ENCODE measurements at places on chromosomes 5 and 9.

DNA sequence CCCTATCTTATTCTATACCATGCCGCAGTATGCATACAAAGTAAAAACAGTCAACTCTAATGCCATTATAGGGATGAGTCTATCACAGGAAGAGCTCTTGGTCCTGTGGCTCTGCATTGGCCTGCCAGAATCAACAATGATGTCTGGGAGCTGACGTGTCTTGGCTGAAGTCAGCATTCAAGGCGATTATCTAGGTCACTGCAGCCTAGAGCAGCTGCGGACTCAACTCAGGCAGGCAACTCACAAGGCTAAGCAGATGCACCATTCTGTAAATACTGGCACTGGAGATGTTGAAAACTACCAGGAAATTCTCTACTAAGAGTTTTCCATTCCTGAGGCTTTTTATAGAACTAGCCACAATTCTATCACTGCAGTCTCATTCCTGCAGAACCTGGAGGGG lies 13.3 kb downstream of the SPATA9 start:
- peak; percentile 87 for DNase-seq

DNA sequence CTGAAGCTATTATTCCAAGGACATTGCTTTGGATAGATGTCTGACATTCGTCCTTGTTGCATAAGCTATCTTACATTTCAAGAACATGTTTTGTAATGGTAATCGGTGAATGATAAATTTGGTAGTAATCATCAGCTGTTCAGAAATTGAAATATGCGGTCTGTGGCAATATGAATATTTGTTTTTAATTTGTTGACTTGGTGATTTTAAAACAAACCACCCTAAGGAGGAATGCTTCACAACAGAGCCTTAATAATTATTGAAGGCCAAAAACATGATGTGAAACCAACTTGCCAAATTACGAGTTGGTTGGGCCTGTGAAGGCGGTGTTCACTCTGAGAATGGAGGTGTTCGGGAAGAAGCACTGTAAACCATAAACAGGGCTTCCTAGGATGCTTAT lies 149.7 kb upstream of the TUT7 start:
- DNase-seq: no peak

GRCh38 chr5:175681045-175681967 lies 23.4 kb downstream of the HRH2 start:
- no peak for DNase-seq

DNA sequence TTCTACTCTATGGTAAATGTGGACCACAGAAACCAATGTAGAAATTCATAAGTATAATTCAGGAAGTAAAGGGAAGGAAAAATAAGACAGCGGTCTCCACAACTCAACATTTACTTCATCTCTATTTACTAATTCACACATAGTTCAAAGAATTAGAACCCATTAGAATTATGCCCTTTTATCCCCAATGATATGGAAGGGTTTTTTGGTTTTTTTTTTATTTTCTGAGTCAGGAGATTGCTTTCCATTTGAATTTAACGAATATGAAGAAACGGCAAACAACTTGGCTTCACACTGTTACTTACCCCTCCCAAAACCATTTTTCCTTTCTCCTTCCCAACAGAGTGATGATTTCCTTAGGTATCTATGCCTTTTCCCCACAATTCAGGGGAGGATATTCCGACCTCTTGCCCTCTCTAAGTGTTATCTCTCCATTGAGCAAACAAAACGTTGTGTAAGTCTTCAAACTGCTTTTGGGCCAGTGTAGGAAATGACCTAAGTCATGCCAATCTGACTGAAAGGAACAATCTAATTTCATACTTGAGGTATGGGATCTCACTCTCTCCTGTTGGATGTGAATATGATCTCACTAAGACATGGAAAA lies 72.0 kb downstream of the CETN3 start:
- no peak for DNase-seq

- no peak for DNase-seq
These were observed 32.2 kb upstream of the SLC12A7 start for GRCh38 chr5:1144089-1144488.

DNA sequence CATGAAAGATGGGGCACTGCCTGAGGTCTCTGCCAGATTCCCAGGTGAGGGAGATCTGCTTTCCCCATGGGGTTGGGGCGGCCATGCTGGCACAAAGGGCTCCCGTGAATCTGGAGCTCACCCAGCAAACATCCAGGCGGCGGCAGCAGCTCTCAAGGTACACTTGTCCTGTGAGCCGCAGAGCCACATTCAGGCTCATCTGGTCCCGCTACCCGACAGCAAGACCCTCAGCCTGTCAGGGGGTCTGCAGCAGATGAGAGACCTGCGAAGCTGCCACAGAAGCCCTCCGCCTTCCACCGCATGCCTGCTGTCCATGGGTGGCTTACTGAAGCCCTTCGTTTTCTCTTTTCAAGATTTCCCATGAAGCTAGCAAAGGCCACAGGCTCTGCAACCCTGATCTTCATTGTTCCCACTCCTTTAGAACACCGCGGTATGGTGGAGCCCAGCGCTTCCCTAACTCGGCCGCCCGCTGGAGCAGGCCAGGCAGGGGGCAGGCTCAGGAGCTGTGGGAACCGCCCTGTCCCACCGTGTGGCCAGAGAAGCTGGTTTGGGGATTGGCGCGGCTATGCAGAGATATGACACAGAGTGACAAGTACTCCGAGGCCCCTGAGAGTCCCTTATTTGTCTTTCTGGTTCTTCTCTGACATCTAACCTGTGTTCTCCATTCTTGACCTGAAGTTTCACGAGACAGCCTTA lies 8.8 kb downstream of the LRRC14B start:
- no peak for DNase-seq
